ENCODE measurements at places on chromosomes 3 and 15.
A peak's percentile ranks its signal among the peaks of the same experiment; 100 is the strongest.

DNA sequence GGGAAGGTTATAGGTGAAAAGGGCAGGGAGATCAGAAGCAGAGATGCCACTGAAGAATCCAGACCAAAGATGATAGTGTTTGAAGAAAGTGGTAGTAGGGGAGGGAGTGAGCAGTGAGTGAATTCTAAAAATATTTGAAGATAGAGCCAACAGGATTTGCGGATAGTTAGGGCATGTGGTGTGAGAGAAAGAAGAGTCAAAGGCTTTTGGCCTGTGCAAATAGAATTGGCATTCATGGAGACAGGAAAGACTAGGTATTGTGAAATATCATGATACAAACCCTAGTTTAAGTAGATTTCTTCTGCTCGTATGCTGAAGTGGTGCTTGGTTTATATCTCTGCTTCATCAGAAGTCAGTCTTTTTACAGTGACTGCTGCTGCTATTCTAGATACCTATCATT is 224.2 kb upstream of the CFAP20DC start:
- DNase-seq = no peak

DNA sequence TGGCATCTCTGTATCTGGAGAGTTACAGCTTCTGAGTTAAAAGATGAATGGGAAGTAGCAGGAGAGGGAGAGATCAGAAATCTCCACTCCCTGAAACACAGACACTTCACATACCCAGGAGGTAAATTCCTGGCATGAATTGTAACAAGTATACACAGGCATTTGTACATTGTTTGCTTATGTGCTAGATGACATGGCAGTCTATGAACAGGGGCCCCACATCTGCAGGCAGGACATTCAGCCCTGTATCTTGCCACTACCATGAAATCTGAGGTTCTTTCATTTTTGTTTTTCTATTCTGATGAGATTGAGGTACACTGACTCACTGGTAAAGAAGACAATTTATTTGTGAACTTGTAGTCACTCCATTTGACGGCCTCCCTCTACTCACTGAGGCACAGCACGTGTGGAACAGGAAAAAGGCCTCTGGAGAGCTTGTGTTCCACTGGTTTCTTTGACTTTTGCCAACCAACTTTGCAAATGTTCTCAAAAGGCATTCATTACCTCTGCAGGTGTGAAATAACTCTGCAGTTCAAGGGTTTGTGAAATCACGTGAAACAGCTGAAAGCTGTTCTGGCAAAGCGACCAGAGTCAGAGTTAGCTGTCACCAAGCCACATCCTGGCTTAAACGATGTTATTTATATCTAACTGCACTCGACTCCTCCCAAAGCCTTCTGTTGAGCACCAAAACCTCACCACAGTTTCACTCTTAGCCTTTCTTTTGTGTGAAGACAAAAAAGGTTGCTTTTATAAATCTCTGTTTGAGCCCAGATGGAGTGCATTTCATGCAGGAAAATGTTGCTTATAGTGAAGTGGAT is 401.3 kb upstream of the CFAP20DC start:
- peak; percentile 48 for DNase-seq

DNA sequence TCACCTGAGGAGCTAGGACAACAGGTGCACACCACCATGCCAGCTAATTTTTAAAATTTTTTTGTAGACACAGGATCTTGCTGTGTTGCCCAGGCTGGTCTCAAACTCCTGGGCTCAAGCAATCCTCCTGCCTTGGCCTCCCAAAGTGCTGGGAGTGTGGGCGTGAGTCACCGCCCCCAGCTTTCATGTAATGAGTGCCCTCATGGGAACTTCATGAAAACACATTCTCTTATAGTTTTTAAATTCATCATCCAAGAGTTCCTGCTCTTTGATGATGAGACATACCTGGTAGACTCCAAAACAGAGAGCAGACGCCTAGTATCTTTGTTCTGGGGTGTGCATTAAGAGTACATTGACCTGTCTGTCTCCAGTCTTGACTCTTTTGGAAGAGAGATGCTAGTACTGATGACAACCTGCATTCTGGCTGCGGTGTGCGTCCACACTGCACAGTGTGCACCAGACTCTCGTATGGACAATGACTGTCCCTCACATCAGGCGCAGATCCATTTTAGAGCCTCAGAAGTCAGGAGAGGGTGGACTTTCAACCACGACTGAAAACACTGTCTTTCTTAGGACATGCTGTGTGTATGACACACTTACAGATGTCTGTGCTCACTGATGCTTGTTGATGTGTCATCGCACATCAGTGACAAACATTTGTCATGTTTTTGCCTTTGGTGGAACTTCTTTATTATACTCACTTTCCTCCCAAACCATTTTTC is 2.0 kb downstream of the NRROS start:
- peak; percentile 54 for DNase-seq

DNA sequence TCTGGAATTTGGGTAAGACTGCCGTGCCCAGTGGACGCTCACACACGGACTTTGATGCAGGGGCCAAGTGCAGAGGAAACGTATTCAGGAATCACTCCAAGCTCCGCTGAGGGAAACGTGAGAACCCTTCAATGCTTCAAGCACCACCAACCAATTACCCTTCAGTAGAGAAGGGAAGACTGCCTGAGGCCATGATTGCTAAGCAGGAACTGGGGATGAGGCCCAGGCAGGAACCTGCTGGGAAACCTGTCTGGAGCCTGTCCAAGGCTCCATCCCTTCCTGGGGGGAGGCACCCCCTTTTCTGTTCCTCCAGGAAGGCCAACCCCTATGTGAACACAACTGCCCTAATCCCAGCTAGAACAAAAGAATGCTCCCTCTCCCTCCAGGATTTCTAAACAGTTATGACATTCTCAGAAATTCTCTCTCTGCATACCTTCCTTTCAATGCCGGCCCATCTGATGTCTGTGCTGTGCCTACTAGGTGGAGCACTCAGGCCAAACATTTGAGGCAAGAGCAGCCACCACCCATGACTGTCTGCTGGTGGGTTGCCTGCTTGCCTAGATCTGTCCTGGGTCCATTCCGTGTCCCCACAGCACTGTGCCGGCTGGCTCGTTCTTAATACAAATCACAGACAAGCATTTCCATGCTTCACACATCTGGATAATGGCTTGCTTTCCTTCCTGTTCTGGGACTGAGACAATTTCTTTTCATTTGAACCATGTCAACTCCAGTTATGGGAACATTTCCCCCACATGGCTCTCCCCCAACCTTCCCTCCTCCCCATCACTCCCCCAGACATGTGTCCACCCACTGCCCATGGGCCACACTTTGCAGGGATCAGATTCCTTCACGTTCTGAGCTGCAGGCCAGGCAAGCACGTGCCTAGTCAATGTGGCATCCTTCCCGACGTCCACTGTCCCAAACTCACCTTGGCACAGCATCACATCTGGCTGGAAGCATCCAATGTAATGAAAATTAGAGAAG is 149.4 kb downstream of the ADAMTS17 start:
- DNase-seq = no peak

DNA sequence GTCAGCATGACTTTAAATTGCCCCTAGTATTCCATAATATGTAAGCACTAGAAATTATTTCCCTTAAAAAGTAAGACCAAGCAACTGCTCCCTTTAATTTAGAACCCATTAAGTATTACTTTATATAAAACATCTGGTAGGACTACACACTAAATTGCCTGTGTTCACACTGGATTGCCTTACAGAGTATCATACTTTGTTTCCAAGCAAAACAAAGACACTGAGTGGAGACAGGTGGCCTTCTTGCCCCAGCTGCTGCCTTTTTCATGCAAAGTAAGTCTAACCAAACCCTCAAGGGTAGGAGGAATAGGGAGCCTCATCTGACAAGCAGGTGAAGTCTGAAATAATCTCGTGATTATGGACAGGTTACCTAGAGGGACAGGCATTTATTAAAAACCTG is 87.3 kb downstream of the PEX5L start:
- no peak for DNase-seq

DNA sequence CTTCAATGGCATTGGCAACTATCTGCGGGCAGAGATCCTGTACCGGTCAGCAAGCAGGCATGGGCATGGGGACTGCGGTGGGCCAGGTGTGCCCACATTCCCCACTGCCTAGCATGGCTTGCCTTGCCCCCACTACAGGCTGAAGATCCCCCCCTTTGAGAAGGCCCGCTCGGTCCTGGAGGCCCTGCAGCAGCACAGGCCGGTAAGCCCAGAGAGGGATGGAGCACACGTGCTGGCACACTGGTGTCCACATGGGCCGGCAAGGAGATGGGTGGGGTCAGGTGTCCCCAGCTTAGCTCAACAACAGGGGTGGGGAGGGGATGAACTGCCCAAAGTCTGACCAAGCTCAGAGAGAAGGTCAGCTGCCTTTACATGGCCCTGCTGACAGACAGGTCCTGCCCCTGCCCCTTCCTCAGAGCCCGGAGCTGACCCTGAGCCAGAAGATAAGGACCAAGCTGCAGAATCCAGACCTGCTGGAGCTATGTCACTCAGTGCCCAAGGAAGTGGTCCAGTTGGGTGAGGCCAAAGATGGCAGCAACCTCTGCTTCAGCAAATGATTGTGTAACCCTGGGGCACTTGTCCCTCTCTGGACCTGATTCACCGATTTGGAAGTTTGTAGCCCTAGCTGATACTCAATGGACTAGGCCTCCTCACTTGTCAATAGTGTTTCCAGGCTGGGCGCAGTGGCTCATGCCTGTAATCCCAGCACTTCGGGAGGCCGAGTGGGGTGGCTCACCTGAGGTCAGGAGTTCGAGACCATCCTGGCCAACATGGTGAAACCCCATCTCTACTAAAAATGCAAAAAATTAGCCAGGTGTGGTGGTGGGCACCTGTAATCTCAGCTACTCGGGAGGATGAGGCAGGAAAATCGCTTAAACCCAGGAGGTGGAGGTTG is 5.6 kb downstream of the NEIL1 start:
- DNase-seq = no peak
